Lower lobe of right lung (tissue), 2 donors: ENCODE measurements at places on chromosomes 7 and 10. TPM values are rescaled to one million over a fixed set of nuclear protein-coding genes. Genes with fewer than 3 reads are reported as not detected.

GRCh38 chr7:29322023-29322712, 127.6 kb downstream of the CHN2 start:
- no peak for DNase-seq

GRCh38 chr10:77791506-77791905, 135.0 kb downstream of the DLG5 start:
- DNase-seq, result no peak

OIT3 gene
- 0.18 TPM for total RNA-seq

PRLHR gene
- total RNA-seq, result not detected

DNA sequence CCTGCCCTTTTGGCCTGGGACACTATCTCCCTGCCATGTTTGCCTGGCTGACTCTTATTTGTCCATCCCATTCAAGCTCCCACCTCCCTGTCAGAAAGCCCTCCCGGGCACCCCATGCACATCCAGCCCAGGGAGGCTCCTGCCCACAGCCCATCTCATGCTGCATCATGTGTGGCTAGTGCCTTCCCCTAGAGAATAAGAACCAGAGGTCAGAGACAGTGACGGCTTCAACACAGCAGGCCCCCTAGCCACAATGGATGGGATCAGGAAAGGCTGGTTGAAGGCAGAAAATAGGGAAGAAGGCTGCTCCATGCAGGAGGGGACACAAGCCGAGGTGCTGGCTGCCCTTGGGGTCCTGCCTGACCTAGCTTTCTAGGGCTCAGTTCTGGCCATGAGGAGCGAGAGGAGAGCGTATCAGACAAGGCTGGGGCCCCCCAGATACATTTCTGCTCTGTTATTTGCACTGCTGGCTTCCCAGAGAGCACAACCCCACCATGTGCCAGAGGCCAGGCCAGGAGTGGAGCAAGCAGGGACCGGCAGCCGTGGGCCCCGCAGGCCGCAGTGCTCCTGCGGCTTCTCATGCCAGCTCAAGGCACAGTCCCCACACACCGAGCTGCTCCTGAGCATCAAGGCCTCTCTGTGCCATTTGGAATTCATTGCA, 161.1 kb upstream of the ZMIZ1 start:
- no peak for DNase-seq

C7orf57 gene
- total RNA-seq, result 1.6 TPM

GRCh38 chr7:88141479-88141878, 78.4 kb downstream of the SRI start:
- no peak for DNase-seq

DNA sequence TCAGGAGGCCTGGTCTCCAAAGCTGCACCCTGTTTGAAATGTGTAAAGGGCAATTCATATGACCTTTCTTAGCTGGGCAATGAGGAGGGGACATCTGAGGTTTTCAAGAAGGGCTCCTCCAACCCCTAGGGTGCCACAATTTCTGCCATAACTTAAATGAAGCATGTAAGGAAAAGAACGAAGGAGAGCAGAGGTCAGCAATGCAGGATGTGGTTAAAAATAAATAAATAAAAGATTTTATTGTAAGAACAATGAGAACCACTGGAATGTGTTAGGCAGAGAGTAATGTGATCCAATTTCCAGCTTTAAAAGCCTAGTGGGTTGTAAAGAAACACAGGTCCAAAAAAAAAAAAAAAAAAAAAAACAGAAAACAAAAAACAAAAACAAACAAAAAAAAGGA, 673.1 kb downstream of the TNS3 start:
- DNase-seq, result no peak

C10orf143 gene
- total RNA-seq, result 3.7 TPM

- DNase-seq, result no peak
These were observed 986 bp downstream of the NRP1 start for GRCh38 chr10:33333260-33334101.

- no peak for DNase-seq
These were observed 404.2 kb upstream of the FOXK1 start for GRCh38 chr7:4277936-4278335.

DNA sequence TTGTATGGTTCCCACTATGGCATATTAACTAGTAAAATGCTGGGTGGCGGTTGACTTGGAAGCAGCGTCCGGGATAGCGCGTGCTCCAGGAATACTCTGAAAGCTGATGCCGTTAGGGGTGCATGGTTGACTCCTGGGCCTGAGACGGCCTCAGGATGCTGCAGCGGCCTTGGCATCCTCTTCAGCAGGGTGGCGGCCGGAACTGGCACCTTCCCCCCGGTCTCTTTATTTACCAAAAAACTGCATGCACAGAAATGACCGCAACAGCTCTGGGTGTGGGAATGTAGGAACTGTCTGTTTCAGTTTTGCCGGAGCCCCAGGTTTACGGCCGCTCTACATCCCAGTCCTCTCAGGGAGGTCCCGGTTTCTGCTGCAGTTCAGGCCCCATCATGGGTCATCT, 28.8 kb downstream of the PFKP start:
- DNase-seq, result no peak

DNA sequence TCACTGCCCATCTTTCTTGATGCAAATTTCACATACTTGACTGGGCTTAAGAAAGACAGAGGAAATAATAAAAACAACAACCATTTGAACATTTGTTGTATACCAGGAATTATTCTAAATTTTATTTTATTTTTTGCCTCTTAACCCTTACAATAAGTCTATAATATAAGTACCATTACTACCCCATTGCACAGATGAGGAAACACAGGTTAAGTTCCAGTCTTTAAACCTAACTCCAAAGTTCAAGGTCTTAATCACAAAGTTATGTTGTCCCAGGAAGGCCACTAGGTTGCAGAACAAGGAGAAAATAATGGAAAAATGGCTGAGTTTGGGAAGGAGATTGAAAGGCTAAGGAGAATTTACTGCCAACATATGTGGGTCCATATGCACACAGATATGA, 3.5 kb downstream of the FKBP14 start:
- DNase-seq, result no peak

NACAD gene
- 2.5 TPM for total RNA-seq

DNA sequence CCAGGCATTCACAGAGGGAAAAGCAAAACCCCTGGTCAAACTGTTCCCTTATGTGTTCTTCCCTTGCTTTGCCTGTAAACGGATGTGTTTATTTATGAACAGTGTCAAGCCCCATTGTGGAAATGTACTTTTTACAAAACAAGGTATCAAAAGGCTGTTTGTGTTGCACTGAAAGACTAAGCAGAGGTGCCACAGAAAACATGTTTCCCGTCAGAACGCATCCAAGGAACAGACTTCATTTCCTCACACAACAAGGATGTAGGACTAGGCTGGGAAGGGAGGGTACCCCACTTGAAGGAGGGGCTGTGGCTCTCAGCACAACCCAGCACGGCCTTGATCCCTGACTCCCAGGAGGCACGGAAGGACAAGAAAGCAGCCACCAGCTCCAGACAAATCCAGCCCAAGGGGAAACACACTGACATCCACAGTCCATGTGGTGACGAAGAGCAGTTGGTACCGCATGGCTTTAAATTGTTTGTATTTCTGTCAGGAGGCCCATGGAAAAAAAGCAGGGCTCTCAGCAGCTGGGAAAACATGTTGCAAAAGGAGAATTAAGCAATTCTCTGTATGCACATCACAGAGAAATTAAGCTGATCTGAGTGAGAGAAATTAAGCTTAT, 85.6 kb downstream of the RNF216 start:
- no peak for DNase-seq

DNA sequence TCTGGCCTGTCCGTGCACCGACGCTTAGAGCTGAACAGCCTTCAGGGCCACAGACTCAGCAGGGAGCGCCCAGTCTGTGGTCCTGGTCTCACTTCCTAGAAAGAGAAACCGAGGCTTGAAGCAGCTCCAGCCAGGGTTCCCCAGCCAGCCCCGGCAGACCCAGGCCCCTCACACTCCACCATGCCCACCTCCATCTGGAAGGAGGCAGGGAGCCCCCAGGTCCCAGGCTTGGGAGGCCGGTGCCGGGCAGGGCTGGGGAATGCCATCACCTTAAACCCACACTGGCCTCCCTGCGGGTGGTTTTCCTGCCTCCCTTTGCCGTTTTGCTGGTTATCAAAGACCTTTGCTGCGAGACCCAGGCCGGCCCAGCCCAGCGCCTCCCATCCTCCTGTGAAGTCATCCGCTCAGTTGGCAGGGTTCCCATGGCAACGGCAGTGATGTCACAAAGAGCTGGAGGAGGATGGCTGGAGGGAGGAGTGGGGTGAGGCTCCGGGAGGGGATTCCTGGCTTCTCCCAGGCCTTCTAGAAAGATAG, 24.0 kb downstream of the ELFN1 start:
- peak; percentile 38 for DNase-seq

DNA sequence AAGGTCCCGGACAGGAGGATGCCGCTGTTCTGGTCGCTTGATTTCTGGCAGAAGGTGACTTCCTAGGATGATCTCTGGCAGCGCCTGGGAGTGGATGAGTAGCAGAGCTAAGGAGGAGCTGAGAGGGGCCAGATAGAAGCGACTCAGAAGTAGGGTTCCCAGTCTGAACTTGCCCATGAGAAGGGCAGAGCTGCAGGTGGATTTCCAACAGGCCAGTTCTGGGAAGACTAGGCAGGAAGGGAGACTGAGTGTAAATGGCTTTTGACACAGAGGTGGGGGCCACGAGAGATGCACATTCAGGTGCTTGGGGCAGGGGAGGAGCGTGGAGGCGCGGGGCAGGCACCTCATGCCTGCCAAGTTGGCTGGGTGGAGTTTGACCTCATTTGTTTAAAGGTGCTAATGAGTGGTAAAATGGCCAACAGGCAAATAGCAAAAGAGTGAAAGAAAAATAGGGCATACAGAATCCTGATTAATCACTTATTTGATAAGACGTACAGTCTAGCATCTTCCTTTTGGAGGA, 58.8 kb downstream of the SHH start:
- DNase-seq, result no peak

SPAM1 gene
- not detected for total RNA-seq

PWWP2B gene
- total RNA-seq, result 25.2 TPM
